ENCODE measurements at places on chromosomes 3 and 15.

DNA sequence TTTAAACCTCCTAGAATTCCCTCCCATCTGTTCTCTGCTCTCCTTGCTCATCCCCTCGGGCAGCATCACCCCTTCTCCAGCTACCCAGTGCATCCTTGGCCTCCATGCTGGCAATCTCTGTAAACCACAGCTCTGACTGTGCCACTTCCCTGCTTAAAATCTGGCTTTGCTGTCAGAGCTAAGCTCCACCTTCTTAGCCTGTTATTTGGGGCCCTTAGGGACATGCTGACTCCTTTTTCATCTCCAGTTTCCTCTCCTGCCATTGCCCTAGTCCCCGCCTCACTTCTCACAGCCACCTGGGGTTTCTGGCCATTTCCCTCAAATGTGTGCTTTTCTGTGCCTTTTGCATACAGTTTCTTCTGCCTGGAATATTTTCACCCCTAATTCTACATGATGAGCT lies 5.7 kb downstream of the SLC6A20 start:
- no peak for DNase-seq

- no peak for DNase-seq
Observed at GRCh38 chr3:197426121-197426566, 127.7 kb upstream of the DLG1 start.

DNA sequence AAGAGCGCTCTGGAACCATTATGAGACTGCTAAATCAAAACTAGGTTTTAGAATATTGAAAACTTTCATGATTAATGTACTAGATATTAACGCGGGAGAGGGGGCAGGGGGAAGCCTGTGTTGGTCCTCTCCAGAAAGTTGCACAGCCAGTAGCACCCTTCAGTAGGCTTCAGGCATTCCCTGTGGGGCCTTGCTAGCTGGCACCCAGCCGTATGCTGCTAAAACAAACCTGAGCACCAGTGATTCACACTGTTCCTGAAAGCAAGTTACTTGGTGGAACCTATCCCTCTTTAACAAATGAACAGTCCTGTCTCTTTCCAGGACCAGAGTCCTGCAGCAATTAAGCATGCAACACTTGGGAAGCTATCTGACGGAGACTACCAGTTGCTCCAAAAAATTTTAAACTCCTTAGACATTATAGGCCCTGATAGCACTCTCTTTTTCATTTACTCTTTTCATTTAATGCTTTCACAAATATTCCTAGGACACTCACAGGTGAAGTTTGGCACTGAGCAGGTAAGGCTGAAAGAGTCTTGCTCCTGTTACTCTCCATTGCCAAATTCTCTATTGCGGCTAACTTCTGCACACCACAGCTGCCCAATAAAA lies 1.2 kb upstream of the ATRIP start:
- DNase-seq, result no peak

DNA sequence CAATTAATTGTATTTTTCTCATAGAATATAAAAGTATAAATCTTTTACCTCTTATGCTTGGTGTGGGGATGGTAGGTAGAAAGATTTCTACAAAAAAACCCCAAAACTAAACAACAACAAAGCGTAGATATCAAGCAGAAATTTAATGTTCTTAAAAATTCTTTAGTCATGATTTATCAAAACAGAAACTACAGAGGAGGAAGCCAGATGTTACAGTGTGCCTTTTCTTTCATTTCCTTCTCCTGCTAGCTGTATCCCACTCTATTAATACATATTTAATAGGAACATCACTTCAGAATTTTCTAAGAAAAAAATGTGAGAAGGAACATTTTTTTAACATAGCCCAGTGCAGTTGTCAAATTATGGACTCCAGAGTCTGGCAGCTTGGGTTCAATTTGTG lies 420.6 kb downstream of the TUSC7 start:
- no peak for DNase-seq

DNA sequence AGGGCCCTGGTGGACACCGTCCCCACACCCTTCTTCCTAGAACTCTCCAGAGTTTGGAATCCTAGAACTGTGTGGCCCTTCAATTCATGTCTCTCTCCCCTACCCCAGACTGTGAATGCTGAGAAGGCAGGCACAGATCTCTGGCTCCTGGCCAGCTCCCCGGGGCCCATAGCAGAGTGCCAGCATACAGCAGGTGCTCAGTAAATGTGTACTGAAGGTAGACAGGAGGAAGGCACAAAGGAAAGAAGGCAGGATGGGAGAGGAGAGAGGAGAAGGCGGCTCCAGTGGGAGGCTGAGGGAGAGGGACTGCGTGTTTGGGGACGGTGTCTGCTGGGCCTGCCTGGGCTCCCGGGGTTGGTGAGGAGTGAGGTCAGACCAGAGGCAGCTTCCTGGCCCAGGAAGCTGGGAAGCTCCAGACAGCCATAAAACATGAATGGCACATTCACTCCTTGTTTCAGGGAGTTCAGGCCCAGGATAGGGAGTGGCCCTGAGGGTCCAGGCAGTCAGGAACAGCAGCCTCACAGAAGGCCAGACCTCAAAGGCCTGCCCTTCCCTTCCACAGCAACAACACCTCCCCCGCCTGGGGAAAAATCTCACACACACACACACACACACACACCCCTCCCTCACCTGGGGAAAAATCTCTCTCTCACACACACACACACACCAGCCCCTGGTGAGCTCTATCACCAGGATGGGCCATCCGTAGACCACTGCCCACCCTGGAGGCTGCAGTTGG lies 137.1 kb upstream of the PRR20G start:
- no peak for DNase-seq

GRCh38 chr15:23897531-23897930 lies 210.4 kb upstream of the NDN start:
- DNase-seq, result no peak

GRCh38 chr15:85389306-85389650 lies 8.9 kb downstream of the AKAP13 start:
- DNase-seq, result no peak

DNA sequence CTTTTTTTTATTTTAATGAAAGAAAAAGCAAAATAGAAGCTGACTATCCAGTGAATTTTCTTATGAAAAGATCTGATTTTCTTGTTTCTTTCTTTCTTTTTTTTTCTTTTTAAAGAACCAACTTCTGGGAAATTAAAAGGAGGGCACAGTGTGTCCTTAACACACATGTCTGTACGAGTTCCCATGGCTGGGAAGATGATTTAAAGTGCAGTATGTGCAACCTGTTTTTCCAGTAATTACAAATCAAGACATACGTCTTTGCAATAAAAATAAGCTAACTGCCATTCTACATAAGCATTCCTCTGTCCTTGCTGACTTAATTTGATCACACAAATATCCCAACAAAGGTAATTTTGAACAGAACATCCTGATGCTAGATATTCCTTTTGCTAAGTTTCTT lies 416.1 kb downstream of the ROBO1 start:
- DNase-seq, result no peak

- peak; percentile 66 for DNase-seq
Observed at GRCh38 chr15:22895465-22896190, 57.2 kb downstream of the NIPA2 start.

DNA sequence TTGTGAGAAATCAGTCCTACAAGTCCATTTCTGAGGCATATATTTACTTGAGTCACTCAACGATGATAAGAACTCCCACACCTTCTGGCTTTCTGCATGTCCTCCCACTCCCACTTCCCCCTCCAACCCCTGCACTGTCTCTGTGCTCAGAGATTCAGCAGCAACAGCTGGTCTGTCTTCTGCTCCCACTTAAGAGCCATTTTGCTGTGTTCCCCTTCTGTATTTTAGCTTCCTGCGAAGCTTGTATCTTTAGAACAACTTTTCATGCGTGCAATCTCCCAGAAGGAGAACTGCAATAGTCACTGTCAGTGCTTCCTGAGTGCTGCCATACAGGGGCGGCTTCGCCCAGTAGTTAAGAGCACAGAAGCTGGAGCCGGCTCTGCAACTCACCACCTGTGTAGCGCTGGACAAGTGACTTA lies 90.0 kb upstream of the SPATA12 start:
- no peak for DNase-seq

DNA sequence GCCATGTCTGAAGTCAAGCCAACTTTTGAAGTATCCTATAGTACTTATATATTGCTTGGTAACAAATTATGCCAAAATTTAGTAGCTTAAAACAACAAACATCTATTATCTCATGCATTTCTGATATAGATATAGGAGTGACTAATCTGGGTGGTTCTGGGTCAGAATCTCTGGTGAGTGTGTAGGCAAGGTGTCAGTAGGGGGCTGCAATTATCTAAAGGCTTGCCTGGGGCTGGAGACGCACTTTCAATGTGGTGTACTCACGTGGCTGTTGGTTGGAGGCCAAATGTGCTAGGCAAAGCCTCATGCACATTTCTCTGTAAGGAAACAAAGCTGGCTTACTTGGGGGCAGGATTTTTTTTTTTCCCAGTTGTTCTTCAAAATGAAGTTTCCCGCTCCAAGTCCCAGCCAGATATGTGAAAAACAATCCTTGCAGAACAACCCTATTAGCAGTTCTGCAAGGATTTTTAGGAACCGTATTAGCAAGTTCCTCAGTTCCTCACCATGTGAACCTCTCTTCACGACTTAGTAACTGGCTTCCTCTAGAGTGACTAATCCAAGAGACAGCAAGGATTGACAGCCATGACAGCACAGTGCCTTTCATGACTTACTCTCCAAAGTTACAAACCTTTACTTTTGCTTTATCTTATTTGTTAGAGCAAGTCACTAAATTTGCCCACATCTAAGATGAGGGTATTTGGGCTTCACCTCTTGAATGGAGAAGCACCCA lies 25.8 kb downstream of the GREM1 start:
- no peak for DNase-seq

Data from Calu3 (cell line).